ENCODE measurements at places on chromosomes 11 and 22.
A peak's percentile ranks its signal among the peaks of the same experiment; 100 is the strongest.

- peaks cover 2% of the 10 kb centered on the region for H3K27me3 ChIP-seq
- H3K4me3 ChIP-seq = no peak overlapping the region
- DNase-seq = no peak
- H3K36me3 ChIP-seq = no peaks in the 10 kb centered on the region
- no peaks in the 10 kb centered on the region for H3K4me1 ChIP-seq
Measured at GRCh38 chr11:1682225-1682905, 14.6 kb upstream of the KRTAP5-6 start.

GRCh38 chr11:14182833-14183364 is 176.1 kb downstream of the RRAS2 start:
- H3K36me3 ChIP-seq = no peaks in the 10 kb centered on the region
- DNase-seq = no peak
- peaks cover 8% of the 10 kb centered on the region for H3K27me3 ChIP-seq
- H3K27ac ChIP-seq = no peak overlapping the region
- H3K4me1 ChIP-seq = no peaks in the 10 kb centered on the region

GRCh38 chr11:3195251-3196160 is 23.1 kb downstream of the MRGPRG start:
- no peak overlapping the region for H3K27ac ChIP-seq
- no peak for DNase-seq
- H3K4me1 ChIP-seq = no peaks in the 10 kb centered on the region
- no peaks in the 10 kb centered on the region for H3K36me3 ChIP-seq

GRCh38 chr11:34643846-34644245 is 23.0 kb downstream of the EHF start:
- no peaks in the 10 kb centered on the region for H3K36me3 ChIP-seq
- H3K4me1 ChIP-seq = no peaks in the 10 kb centered on the region
- no peak overlapping the region for H3K4me3 ChIP-seq
- no peak for DNase-seq
- peaks cover 67% of the 10 kb centered on the region for H3K27me3 ChIP-seq

- H3K4me1 ChIP-seq = no peaks in the 10 kb centered on the region
- H3K27ac ChIP-seq = no peak overlapping the region
- peaks cover 31% of the 10 kb centered on the region for H3K36me3 ChIP-seq
- H3K27me3 ChIP-seq = no peaks in the 10 kb centered on the region
Measured at GRCh38 chr11:108697872-108698473, 33.1 kb downstream of the DDX10 start.

GRCh38 chr22:37161443-37161842 is 11.7 kb upstream of the IL2RB start:
- no peak for DNase-seq
- no peaks in the 10 kb centered on the region for H3K36me3 ChIP-seq
- peak overlapping the region; percentile 95 for H3K27ac ChIP-seq
- peaks cover 69% of the 10 kb centered on the region for H3K4me1 ChIP-seq
- peak overlapping the region; percentile 52 for H3K4me3 ChIP-seq

- no peaks in the 10 kb centered on the region for H3K27me3 ChIP-seq
- H3K36me3 ChIP-seq = no peaks in the 10 kb centered on the region
- H3K4me3 ChIP-seq = no peak overlapping the region
Measured at GRCh38 chr11:16780146-16780545, 41.7 kb downstream of the C11orf58 start.

- no peaks in the 10 kb centered on the region for H3K27me3 ChIP-seq
- no peak overlapping the region for H3K27ac ChIP-seq
- no peak overlapping the region for H3K4me3 ChIP-seq
- H3K36me3 ChIP-seq = no peaks in the 10 kb centered on the region
Measured at GRCh38 chr22:44938886-44939285, 70.9 kb downstream of the PHF21B start.

- no peaks in the 10 kb centered on the region for H3K36me3 ChIP-seq
- H3K27me3 ChIP-seq = peaks cover 2% of the 10 kb centered on the region
- no peak overlapping the region for H3K4me3 ChIP-seq
Measured at GRCh38 chr22:42404266-42404665, 27.9 kb downstream of the NFAM1 start.

GRCh38 chr22:17728786-17729185 is 45.5 kb downstream of the BID start:
- H3K27me3 ChIP-seq = no peaks in the 10 kb centered on the region
- H3K4me3 ChIP-seq = no peak overlapping the region
- H3K4me1 ChIP-seq = peaks cover 14% of the 10 kb centered on the region
- peaks cover 26% of the 10 kb centered on the region for H3K36me3 ChIP-seq

DNA sequence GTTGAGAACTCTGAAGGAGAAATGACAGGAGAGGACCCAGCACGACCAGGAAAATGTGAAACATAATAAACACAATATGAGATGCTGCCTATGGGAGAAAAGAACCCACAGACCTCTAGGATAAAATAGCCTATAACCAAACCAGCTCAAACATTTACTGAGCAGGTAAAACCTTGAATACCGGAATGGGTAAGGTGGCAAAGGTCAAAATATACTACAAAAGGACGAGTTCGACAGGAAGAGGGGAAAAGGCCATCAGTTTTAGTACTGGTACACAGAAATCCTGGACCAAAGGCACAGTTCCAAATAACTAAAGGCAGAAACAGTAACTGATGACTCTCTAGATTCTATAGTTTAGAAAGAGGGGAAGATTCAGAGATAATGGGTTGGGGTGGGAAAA is 96.3 kb downstream of the AMBRA1 start:
- peaks cover 5% of the 10 kb centered on the region for H3K36me3 ChIP-seq
- no peak overlapping the region for H3K27ac ChIP-seq
- H3K4me3 ChIP-seq = no peak overlapping the region
- DNase-seq = no peak
- no peaks in the 10 kb centered on the region for H3K4me1 ChIP-seq
- no peaks in the 10 kb centered on the region for H3K27me3 ChIP-seq

- H3K27ac ChIP-seq = no peak overlapping the region
- H3K27me3 ChIP-seq = no peaks in the 10 kb centered on the region
- peaks cover 55% of the 10 kb centered on the region for H3K4me1 ChIP-seq
Measured at GRCh38 chr11:83162377-83162776, 5.4 kb downstream of the PCF11 start.

- H3K27ac ChIP-seq = no peak overlapping the region
- peaks cover 16% of the 10 kb centered on the region for H3K4me1 ChIP-seq
- H3K4me3 ChIP-seq = no peak overlapping the region
- DNase-seq = peak; percentile 25
Measured at GRCh38 chr11:2269601-2270321, 627 bp downstream of the ASCL2 start.

DNA sequence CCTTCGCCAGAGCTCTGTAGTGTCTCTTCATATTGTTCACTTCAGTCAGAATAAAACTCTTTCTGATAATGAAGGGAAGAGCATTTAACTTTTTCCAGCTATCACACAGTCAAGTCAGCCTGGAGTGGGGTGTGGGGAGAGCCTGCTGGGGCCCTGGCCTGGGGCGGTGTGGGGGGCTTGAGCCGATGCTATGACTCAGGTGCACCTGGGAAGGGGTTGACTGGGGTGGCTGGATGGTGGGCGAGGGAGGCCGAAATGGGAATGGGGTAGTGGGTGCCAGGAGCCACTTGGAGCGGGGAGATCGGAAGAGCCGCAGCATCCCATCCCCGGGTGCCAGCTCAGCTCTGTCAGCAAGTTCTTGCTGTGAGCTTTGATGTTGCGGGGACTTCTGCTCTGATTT is 100.9 kb downstream of the NXPE2 start:
- no peak for DNase-seq
- no peak overlapping the region for H3K27ac ChIP-seq

DNA sequence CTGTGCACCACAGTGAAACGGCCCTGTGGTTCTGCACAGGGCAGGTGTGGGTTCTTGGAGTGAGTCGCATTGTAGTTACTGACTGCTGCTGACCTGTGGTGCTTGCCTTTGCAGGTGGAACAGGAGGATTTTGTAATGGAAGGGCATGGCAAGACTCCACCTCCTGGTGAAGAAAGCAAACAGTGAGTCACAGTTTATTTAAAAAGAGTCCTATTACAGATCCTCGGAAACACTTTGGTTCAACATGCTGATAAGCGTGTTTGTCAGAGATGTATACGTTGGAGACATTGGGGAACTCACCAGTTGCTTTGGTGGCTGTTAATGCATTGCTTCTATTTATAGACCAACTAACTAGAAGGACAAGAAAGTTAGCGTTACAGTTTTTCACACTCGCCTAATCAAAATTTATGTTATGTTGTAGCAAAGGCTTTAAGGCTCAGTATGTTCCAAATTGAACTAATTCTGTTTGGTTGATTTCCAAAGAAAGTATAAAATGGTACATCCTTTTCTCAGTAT is 21.7 kb upstream of the TNRC6B start:
- peaks cover 1% of the 10 kb centered on the region for H3K36me3 ChIP-seq
- H3K27me3 ChIP-seq = no peaks in the 10 kb centered on the region
- H3K4me1 ChIP-seq = peaks cover 10% of the 10 kb centered on the region
- H3K27ac ChIP-seq = no peak overlapping the region
- DNase-seq = no peak

DNA sequence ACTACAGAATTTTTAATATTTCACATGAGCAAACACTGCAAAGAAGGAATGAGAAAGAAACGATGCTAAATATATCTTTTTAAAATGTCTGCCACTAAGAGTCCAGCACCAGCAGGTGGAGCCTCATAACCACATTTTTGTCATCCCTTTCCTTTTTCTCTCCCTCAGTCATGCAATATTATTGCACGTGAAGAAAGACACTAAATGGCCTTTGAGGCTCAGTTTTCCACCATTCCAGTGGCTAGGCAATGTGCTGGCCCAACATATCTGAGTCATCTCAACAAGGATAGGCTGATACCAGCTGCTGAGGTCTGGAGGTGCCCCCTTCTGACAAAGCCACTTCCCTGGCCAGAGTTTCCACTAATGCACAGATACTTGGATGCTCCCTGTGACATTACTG is 1.8 kb downstream of the ALKBH8 start:
- H3K27ac ChIP-seq = peak overlapping the region; percentile 57
- DNase-seq = no peak
- peak overlapping the region; percentile 58 for H3K4me3 ChIP-seq
- peaks cover 8% of the 10 kb centered on the region for H3K36me3 ChIP-seq

GRCh38 chr11:17581036-17581731 is 34.1 kb downstream of the OTOG start:
- H3K4me1 ChIP-seq = no peaks in the 10 kb centered on the region
- H3K27me3 ChIP-seq = peaks cover 19% of the 10 kb centered on the region
- H3K27ac ChIP-seq = no peak overlapping the region
- H3K36me3 ChIP-seq = no peaks in the 10 kb centered on the region
- no peak for DNase-seq

DNA sequence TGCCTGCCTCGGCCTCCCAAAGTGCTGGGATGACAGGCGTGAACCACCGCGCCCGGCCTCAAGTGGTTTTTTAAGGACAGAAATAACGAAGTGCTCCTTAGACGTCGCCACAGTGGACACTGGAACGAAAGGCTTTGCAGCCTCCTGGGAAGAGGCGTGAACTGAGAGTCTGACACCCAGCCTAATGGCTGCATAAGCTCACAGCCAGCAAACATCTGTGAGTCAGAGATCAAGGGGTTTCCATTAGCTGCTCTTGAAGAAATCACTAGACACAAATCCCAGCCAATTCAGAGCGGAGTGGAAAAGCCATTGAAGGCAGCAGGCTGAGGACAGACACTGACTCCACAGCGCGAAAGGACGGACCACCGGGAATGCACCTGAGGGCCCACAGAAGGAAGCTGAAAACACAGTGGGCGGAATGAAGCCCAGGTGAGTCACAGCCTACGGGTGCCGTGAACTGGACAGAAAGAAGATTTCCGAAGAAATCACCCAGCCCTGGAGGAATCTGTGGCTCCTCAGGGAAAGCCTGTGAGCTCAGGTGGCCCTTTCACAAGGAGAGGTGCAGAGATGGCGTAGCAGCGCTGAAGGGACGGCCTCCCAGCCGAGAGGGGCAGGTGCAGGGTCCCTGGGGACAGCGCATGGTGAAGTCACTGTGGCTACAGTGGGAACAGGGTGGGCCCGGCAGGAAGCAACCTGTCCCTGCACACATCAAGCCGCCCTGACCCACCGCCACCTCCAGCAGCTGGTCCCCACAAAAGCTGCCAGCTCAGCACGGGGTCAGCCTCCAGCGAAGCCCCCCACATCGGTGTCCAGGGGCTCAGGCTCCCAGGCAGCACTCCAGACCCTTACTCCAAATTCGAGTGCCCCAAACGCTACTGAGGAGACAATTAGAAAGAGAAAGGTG is 11.6 kb downstream of the LMNTD2 start:
- H3K36me3 ChIP-seq = no peaks in the 10 kb centered on the region
- DNase-seq = no peak
- H3K4me3 ChIP-seq = no peak overlapping the region
- H3K4me1 ChIP-seq = no peaks in the 10 kb centered on the region
- H3K27ac ChIP-seq = no peak overlapping the region

- no peak overlapping the region for H3K4me3 ChIP-seq
- H3K36me3 ChIP-seq = no peaks in the 10 kb centered on the region
- DNase-seq = no peak
- no peaks in the 10 kb centered on the region for H3K4me1 ChIP-seq
- no peaks in the 10 kb centered on the region for H3K27me3 ChIP-seq
Measured at GRCh38 chr11:58796333-58796732, 48.2 kb downstream of the GLYATL2 start.

- H3K27ac ChIP-seq = no peak overlapping the region
- no peaks in the 10 kb centered on the region for H3K27me3 ChIP-seq
- peaks cover 15% of the 10 kb centered on the region for H3K36me3 ChIP-seq
- H3K4me3 ChIP-seq = no peak overlapping the region
Measured at GRCh38 chr11:126192361-126192760, 19.1 kb downstream of the RPUSD4 start.

- H3K36me3 ChIP-seq = no peaks in the 10 kb centered on the region
- H3K27ac ChIP-seq = no peak overlapping the region
- no peaks in the 10 kb centered on the region for H3K27me3 ChIP-seq
- H3K4me1 ChIP-seq = no peaks in the 10 kb centered on the region
- no peak overlapping the region for H3K4me3 ChIP-seq
Measured at GRCh38 chr11:106714199-106714598, 304.1 kb downstream of the GUCY1A2 start.

- DNase-seq = no peak
- H3K4me3 ChIP-seq = no peak overlapping the region
- H3K27me3 ChIP-seq = no peaks in the 10 kb centered on the region
- peaks cover 7% of the 10 kb centered on the region for H3K36me3 ChIP-seq
- no peak overlapping the region for H3K27ac ChIP-seq
Measured at GRCh38 chr22:40624770-40625169, 11.7 kb downstream of the MRTFA start.

DNA sequence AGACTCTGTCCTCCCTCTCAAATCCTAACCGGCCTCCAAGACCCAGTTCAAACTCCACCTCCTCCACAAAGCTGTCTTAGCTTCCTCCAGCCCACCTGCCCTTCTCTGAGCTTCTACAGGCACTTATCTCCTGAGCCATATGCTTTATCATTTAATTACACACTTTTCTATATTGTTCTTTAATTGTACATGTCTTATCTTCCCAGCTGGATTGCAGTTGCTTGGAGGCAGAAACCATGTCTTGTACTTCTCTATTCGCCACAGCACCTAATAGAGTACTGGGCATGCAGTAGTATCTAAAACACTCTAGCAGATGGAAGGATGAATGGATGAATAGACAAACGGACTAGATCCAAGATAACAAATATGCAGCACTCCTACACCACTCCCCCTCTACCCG is 11.3 kb downstream of the TRIM29 start:
- no peak for DNase-seq
- H3K36me3 ChIP-seq = no peaks in the 10 kb centered on the region
- no peak overlapping the region for H3K27ac ChIP-seq
- H3K4me3 ChIP-seq = no peak overlapping the region

- H3K27me3 ChIP-seq = no peaks in the 10 kb centered on the region
- no peaks in the 10 kb centered on the region for H3K36me3 ChIP-seq
- DNase-seq = no peak
- H3K4me3 ChIP-seq = no peak overlapping the region
- H3K4me1 ChIP-seq = no peaks in the 10 kb centered on the region
- H3K27ac ChIP-seq = no peak overlapping the region
Measured at GRCh38 chr11:6648501-6648900, 7.1 kb downstream of the DCHS1 start.

GRCh38 chr11:95516786-95517185 is 272.8 kb downstream of the FAM76B start:
- H3K4me1 ChIP-seq = no peaks in the 10 kb centered on the region
- H3K36me3 ChIP-seq = no peaks in the 10 kb centered on the region
- no peak overlapping the region for H3K27ac ChIP-seq
- H3K27me3 ChIP-seq = peaks cover 8% of the 10 kb centered on the region

Measured in activated T-helper 1 cell treated with anti-CD3 and anti-CD28 coated beads, Interleukin-12 subunit alpha, Interleukin-12 subunit beta, Interleukin-2, Interleukin-4 antibody, amounts not matched to agents 30 ng/mL and 10 ng/mL and 1 ng/mL, durations not matched to agents 14 hours and 24 hours and 36 hours (primary cell).